ENCODE measurements at places on chromosomes 3 and 15. TPM values are rescaled to one million over a fixed set of nuclear protein-coding genes. Genes with fewer than 3 reads are reported as not detected.

Gene BNC1
- 0.19 TPM for total RNA-seq

Gene CD86
- 4.2 TPM for total RNA-seq

Gene LRRC31
- total RNA-seq: not detected

Gene GOLGA8S
- 0.30 TPM for total RNA-seq

Gene C3orf52
- 1.8 TPM for total RNA-seq

Gene HTR3E
- not detected for total RNA-seq

Gene BOC
- total RNA-seq: 7.1 TPM

Gene ZIC4
- not detected for total RNA-seq

Gene RPL14
- 1,077 TPM for total RNA-seq

Gene PRICKLE2
- 7.7 TPM for total RNA-seq

Gene FGD5
- total RNA-seq: 16.5 TPM

DNA sequence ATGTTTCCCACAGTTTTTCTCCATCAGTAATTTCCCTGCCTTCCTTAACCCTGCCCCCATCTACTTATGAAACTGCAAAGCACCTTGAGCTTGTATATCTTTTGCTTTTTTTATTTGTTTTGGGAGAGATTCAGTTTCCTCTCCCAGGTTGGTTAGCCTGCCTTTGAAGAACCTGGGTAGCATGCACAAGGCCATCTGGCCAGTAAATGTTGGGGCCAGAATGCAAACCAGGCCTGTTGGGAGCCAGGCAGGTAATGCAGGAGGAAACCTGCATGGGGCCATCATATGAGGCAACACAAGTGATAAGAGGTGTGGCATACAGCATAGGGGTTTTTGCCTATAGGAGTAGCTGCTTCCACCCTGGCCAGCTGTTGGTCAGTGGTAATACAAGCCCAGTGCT, 17.7 kb downstream of the SYNPR start:
- no peak for DNase-seq

DNA sequence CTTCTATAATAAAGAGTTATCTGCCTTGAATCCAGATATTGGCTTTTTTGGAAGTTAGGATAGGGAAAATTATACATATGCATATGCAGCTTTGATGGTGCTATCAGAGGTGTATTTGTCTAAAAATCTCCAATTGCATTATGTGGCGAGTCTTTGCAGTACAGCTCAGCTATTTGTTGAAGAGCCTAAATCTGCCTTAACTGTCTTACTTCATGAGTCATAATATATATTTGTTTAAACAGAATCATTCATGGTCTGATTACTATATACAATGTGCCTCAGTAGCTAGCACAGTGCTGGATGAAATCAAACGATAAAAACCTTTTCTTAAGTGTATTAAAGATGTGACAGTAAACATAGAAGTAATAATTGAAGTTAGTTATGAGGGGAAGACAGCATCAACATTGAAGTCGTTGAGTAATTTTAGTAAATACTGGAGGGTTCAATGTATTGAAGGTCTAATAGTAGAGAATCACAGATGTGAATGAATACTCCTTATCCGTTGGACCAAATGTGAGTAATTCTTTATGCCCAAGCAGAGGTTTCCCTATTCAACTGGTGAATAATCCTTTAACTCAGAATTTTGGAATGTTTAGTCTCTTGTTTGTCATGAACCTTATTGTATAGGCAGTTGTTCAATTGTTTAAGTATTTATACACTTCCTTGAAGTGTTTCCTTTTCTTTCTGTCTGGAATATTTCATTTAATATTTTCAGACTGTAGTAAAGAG, 74.8 kb upstream of the NAALADL2 start:
- no peak for DNase-seq

DNA sequence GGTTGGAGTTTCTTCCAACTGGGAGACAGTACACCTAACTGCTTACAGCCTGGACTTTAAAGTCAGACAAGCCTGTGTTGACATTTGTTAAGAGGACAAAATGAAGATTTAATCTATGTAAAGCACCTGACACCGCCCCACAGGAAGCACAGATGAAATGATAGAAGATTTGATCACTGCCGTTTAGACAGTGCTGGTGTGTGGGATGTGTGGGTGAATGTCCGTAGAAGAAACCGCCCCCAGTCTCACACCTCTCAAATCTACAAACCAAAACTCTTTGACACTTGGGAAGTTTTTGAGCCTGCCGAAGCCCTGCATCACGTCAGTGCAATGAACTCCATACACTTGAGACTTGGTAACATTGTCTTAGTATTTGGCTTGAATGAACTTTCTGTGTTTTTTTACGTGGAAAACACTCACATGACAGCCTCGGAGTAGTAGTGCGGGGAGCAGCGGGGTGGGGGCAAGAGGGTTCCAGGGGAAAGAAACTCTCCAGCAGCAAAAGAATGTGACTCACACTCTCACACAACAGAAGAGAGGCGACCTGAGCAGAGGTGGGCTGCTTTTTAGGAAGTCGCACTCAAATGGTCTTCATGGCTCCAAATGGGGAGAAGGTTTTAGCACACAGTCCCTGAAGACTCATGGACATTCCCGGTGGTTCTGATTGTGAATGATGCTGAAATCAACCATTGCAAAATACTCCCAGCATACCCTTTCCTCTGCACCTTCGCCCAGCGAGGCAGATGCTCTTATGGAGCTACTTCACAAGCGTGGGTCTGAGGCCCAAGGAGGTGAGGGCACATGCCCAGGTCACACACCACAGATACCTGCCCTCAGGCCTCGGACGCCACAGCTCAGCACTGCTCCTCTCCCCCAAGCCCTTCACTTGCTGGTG, 79.2 kb downstream of the SRGAP3 start:
- no peak for DNase-seq

- DNase-seq: no peak
Measured at GRCh38 chr3:11379824-11380701, 107.9 kb downstream of the ATG7 start.

DNA sequence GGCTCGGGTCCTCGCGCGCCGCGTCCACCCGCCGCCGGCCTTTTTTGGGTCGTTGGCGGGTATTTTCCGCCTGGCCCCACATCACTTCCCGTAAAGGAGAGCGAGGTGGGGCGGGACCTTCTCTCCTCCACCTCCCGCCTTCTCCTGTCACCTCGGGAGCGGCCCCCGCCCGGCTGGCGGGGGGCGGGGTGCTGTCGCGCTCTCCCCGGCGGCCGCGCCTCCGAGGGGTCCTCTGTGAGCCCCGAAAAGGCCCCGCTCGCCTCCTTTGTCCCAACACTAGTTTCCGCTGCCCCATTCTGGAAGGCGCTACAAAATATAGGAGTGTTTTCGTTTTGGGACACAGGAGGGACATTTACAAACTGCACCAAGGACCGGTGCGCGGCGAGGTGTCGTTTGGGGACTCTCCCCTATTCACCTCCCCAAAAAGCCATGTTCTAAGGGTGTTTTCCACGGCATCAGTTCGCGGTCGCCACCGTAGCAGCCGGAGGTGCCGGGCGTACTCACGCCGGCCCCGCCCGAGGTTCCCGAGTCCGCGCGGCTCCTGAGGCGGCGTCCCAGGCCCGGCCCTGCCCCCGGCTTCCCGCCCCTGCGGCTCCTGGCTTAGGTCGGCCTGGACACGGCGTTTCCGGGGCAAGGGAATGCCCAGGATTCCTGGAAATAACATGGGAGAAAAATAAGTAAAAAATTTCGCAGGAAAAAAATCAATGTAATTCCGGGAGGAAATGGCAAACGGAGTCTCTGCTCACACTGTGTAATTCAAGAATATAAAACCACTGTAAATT, at the start of gene RAB27A:
TSS of gene RAB27A (minus strand) at position 68 of the 782 bp plus-strand sequence. CDS start 54,879 bp downstream, outside the sequence.
- DNase-seq: peak; percentile 88

- no peak for DNase-seq
Measured at GRCh38 chr3:157713101-157713500, 209.9 kb upstream of the VEPH1 start.

DNA sequence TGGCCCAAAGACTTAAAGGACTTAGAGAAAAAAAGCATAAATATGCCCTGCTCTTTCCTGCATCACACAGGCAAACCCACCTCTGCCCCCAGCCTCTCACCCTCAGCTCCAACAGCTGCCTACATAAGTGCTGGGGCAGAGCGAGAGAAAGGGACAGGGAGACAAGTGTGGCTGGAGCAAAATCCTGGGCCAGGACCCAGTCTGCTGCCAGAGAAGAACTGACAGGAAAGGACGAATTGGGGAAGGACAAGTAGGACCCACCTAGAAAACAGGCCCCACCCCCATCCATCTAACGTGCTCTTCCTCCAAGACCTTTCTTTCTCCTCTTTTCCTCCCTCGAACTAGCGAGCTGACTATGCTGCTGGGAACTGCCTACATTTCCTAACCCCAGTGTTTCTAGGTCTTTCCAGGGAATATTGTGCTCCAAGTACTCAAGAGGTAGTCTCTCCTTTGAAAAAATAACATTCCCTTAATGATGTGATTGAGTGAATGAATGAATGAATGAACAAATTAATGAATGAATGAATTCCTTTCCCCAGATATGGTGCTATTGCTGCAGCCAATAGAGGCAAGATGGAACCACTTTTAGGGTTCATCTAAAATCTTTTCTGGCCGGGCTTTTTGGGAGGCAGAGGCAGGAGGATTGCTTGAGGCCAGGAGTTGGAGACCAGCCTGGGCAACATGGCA, 18.4 kb downstream of the IGDCC4 start:
- no peak for DNase-seq

DNA sequence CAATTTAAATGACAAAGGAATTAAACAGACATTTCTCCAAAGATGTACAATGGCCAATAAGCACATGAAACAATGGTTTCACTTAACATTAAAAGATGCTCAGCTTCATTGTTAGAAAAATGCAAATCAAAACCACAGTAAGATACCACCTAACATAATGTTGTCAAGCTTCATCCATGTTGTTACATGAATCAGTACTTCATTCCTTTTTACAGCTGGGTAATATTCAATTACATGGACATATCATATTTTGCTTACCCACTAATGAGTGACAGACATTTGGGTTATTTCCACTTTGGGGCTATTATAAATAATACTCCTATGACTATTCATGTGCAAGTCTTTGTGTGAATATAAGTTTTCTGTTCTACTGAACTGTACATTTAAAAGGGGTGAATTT, 7.8 kb downstream of the SLC41A3 start:
- no peak for DNase-seq

DNA sequence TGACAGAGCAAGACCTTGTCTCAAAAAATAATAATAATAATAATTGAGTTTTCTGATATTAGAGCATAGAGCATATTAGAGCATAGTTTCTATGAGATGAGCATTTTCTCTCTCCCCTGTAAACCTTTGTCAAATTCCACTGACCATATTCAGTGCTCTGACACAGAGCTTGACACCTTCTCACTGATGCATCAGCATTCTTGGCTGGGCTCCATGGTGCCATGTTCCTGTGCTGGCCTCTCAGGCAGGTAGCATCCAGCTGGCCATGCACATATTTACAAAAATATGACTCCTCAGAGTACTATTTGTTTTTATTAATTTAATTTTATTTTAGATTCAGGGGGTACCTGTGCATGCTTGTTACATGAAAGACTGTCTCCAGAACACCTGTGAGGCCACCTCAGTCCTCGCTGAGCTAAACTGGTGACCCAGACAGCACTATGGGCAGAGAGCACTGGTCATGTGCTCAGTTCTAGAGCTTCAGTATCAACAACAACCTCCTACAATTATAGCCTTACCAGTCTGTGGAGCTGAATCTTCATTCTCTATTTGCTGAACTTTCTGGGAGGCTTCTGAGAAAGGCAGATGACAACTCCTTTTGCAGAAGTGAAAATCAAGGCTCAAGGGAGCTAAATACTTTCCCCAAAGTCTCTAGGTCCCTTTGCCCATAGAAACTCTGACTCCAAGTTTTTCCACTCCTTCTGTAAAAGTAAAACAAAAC, 21.6 kb upstream of the SLC28A2 start:
- DNase-seq: no peak

- DNase-seq: no peak
Measured at GRCh38 chr3:178634975-178635374, 98.7 kb downstream of the KCNMB2 start.

- DNase-seq: no peak
Measured at GRCh38 chr3:183592821-183593220, 37.3 kb upstream of the KLHL6 start.

GRCh38 chr3:172289583-172289982, 158.7 kb downstream of the GHSR start:
- peak; percentile 65 for DNase-seq

Data from Right ventricle myocardium inferior (tissue), 1 donor.